ENCODE measurements at places on chromosomes 16 and 17.
A peak's percentile ranks its signal among the peaks of the same experiment; 100 is the strongest.

- DNase-seq: peak; percentile 34
These were observed 148.3 kb downstream of the KATNIP start for GRCh38 chr16:27698266-27698665.

- no peak for DNase-seq
These were observed 2.3 kb upstream of the PDZD9 start for GRCh38 chr16:22003195-22003594.

DNA sequence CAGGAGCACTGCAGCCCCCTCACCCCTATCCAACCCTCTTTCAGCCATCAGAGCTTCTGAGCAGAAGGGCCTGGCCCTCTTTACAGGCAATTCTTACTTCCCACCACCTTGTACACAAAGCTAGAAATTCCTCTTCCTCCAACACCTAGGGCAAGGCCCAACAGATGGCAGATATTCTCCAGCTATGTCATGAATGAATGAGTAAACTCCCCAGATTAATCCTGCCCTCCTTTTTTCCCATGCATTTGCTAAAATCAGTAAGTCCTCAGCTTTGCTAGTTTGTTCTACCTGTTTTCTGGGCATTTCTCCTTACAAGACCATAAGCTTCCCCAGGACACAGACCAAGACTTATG lies 20.4 kb upstream of the MRPS23 start:
- no peak for DNase-seq

DNA sequence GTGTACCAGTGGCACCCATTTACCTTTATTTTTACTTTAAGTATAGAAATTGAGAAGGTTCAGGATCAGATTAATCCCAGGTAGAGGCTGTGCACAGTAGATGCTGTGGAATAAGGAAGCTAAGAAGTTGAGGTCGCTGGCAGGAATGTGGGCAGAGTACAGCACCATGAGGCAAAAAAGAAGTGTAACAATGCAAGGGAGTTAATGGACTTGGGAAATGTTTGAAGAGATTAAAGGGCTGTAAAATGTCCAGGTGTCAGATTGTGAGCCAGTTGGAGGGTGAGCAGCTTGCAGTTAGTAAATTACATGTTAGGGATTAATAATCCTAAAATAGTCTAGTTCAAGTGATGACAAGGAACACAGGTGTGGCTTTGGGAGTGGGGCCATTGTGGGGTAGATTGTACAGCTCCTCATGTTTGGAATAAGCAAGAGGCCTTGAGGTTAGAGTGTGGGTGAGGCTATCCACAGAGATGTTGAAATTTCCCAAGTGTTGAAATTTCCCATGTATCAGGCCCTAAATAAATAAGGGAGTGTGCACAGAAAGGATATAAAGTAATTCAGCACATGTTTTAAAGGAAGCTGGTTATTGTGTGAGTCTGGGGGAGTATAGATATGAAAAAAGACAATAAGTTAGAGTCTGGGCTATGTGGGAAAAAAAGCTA lies 21.5 kb downstream of the TAT start:
- DNase-seq: no peak

- DNase-seq: no peak
These were observed 10.8 kb upstream of the B4GALNT2 start for GRCh38 chr17:49121696-49122292.

DNA sequence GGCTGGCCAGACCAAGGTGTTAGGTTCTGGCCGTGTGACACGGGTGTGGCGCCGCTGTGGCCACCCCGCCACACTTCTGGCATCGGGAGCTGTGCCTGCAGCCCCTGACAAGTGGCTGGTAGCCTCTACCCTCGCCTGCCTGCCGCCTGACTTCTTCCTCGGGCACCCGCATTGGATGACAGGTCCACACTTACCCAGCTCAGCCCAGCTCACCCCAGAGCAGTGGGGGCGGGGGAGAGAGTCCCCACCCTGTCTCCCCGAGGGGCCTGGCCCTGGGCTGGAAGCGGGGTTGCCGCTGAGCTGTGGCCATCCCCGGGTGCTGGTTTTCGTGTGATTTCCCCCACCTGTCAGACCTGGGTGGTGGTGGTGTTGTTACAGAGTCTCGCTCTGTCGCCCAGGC lies 53.9 kb upstream of the ACSF3 start:
- no peak for DNase-seq

GRCh38 chr17:59513934-59514841 lies 51.2 kb upstream of the DHX40 start:
- DNase-seq: no peak

DNA sequence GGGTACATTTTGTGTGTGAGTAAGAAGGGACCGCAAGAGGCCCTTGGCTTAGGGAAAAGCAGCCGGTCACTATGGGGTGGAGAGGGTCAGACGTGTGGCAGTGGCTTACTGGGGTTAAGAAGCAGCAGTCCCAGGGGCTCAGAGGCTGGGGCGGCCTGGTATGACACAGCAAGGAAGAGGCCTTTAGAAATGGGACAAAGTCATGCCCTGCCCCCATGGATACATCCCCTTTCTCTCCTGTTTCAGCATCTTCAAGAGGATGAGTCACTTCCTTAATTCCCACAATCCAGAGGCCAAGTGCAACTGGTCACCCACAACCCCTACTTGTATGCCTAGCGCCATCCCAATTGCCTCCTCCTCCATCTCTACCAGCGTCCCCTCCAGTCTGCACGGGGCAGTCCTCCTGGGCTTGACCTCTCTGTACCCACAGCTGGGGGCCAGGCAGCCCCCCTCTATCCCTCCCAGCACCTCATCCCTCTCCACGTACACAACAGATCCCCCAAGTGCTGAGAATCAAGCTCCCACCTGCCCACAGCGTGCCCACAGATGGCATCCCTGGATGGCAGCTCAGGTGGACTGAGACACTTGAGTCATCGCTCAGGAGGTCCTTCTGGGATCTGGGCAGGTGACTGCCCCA lies 6.9 kb upstream of the EFTUD2 start:
- no peak for DNase-seq

DNA sequence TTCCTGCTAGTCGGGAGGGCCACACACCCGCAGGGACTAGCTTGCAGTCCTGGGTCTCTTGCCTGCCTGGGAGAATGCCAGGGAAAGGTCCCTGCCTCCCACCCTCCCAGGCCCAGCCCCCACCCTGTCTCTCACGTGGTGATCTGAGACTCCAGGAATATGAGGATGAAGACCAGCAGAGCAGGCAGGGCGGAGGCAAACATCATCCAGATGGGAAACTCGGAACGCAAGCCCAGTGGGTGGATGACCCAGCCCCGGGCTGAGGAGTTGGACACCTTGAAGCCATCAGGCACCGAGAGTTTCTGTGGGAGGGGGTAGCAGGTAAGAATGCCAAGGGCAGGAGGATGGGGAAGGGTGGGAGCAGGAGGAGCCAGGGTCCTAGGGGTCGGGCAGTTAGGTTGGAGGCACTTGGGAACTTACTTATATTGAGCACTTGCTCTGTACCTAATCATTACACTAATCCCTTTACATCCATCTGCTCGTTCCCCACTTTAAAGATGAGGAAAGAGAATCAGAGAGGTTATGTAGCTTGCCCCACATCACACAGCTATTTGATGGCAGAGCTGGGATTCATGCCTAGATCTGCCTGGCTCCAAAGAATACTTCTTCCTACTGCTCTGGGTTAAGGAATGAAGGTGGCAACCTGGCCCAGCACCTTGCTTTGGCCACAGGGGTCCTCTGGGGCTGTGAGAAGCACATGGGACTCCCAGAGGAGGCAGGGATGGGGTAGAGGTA lies 13.4 kb downstream of the SLC4A1 start:
- no peak for DNase-seq

DNA sequence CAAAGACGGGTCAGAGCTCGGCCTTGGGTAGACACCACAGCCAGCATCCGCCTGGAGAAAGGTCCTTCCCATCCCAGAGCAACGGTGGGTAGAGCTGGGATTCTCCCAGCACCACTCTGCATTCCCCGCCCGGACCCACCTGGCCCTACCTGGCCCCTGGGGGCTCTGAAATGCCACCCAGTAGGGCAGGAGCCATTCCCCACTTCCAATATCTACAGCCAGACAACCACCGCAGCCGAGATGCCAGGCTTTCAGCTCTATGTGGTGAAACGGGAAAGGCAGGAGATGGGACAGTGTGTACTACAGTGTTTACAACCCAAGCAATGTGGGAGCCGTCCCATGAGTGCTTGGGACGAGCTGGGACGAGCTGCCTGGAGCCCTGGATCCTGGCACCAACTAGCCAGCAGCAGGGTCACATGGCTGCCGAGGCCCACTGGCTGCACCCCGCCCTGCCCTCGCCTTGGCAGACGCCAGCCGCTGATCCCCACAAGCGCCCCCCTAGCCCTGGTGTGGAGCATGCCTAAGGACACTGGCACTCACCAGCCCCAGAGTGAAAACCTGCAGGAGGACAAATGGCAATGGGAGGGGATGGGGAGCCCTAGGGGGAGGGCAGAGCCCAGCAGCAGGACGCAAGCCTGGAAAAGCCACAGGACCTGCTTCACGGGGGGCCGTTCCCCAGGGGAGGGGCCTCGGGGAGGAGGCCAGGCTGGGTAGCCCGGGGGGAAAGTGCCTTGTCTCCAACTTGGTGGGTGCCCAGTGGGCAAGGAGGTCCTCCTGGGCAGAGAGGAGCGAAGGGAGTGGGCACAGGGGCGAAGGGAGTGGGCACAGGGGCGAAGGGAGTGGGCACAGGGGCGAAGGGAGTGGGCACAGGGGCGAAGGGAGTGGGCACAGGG lies 13.5 kb downstream of the TMC6 start:
- no peak for DNase-seq

GRCh38 chr16:85527767-85528297 lies 85.3 kb upstream of the GSE1 start:
- DNase-seq: no peak

DNA sequence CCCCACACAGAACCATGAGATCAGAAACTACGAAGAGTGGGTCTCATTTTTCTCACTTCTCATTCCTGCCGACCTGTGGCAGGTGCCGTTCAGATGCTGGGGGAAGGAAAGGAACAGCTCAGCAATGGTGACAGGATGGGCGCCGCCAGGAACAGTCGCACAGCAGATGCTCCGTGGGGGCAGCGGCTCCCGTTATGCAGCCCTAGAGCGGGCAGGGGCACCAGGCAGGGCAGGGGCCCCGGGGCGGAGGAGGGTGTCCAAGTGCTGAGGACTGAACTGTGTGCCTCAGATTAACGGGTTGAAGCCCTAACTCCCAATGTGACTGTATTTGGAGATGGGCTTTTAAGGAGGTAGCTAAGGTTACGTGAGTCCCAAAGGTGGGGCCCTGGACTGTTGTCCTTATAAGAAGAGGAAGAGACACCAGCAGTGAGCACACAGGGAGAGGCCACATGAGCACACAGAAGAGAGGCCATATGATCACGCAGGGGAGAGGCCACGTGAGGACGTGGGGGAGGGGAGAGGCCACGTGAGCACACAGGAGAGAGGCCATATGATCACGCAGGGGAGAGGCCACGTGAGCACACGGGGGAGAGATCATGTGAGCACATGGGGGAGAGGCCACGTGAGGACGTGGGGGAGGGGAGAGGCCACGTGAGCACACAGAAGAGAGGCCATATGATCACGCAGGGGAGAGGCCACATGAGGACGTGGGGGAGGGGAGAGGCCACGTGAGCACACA lies 95.7 kb upstream of the METRNL start:
- no peak for DNase-seq

DNA sequence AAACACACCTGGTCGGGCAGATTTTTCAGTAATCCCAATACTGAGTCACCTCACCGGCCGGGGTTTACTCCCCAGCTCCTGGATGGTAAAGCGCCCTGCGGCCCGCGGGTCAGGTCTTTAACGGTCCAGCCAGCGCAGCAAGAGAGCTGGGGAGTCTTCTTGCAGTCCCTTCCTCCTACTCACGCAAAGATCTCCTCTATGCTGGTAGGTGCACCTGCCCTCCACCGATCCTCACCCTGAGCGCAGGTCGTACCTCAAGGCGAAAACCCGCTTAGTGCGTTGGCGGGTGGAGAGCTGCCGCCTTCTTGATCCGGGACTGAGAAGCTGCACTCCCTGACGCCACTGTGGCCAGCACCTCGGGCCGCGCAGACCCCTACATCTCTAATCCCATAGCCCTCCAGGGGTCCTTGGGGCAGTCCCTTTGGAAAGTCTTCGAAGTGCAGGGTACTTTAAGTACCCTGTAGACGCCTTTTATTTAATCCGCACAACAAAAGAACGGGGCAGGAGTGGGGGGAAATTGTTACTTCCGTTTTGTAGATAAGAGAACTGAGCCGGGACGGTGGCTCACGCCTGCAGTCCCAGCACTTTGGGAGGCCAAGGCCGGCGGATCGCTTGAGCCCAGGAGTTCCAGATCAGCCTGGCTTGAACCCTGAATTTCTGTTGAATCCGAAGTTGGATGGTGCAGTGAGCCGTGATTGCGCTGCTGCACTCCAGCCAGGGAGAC lies 10.4 kb upstream of the HOXB13 start:
- no peak for DNase-seq

DNA sequence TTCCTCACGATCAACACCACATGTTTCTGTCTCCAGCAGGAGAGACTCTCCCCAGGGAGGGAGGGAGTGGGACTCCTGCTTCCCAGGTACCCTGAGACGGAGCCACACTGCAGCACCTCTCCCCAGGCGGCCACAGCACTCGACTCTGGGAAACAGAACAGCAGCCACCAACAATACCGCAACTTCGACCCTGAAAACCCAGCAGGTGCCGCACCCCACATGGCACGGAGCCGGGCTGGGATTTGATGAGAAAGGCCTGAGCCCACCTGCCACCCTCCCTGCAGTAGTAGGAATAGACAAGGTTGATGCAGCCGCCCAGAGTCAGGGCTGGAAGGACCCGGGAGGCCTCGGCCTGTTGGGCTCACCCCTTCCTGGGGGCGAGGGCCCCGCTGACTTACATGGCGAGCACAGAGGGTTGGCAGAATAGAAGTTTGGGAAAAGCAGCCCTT lies 14.4 kb downstream of the GALNS start:
- no peak for DNase-seq

- peak; percentile 65 for DNase-seq
These were observed 3.4 kb downstream of the MYO18A start for GRCh38 chr17:29176558-29177351.

- no peak for DNase-seq
These were observed 1884.8 kb downstream of the TP53TG3F start for GRCh38 chr16:35344012-35344762.

- DNase-seq: no peak
These were observed 418.1 kb upstream of the CDH5 start for GRCh38 chr16:65948361-65948760.

GRCh38 chr16:65704866-65705265 lies 583.0 kb upstream of the CDH11 start:
- DNase-seq: no peak

Data from stimulated activated CD8-positive, alpha-beta memory T cell treated with anti-CD3 and anti-CD28 coated beads, Interleukin-4, amount 100 ng/mL, for 48 hours (primary cell).